Activated CD8-positive, alpha-beta memory T cell treated with anti-CD3 and anti-CD28 coated beads, Interleukin-2, amount 50 U/mL, for 4 hours (primary cell): ENCODE measurements at places on chromosomes 2 and 18.
A peak's percentile ranks its signal among the peaks of the same experiment; 100 is the strongest.

DNA sequence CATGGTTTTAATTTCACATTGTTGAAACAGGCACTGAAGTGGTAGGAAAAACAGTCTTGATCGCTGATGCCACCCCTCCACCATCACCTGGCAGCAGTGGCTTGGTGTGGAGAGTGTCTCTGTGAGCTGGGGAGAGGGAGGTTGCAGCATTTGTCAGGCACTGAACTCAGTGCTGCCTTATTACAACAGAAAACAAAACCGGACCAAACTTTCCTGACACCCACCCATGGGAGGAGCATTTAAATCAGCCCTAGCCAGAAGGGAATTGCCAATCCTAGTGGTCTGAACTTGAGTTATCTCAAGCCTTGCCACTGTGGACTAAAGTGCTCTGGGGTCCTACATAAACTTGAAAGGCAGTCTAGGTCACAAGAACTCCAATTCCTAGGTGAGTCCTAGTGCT lies 103.0 kb upstream of the LGALSL start:
- no peak for DNase-seq

DNA sequence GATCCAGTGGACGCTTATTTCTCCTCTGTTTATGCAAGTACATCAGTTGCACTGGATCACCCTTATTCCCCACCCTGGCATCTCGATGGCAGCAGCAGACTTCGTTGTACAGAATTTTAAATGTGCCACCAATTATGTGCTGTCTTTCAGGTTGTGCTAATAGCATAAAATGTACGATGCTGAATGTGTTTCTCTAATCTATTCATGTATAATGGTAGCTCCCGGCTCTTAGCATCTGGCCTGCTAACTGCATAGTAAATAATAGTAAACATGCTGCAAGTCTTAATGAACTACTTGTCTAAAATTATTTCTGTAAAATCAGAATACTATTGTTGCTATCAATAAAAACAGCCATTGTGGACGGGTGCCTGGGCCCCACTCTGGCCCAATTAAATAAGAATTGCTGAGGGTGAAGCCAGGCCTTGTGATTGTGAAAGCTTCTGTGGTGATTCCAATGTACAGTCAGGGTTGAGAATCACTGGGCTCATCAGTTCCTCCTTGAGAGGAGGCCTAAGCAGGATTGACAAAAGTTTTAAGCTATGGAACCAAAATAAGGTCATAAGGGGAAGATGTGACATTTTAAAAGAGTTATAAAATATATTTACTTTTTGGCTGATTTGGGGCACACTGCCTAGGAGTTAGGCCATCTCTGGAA lies 14.4 kb upstream of the MYO3B start:
- no peak for DNase-seq

GRCh38 chr2:128440666-128441340 lies 122.1 kb upstream of the HS6ST1 start:
- DNase-seq, result peak; percentile 9

GRCh38 chr2:182713601-182714000 lies 2.5 kb upstream of the DNAJC10 start:
- no peak for DNase-seq

GRCh38 chr2:225462945-225463344 lies 63.4 kb downstream of the NYAP2 start:
- no peak for DNase-seq

DNA sequence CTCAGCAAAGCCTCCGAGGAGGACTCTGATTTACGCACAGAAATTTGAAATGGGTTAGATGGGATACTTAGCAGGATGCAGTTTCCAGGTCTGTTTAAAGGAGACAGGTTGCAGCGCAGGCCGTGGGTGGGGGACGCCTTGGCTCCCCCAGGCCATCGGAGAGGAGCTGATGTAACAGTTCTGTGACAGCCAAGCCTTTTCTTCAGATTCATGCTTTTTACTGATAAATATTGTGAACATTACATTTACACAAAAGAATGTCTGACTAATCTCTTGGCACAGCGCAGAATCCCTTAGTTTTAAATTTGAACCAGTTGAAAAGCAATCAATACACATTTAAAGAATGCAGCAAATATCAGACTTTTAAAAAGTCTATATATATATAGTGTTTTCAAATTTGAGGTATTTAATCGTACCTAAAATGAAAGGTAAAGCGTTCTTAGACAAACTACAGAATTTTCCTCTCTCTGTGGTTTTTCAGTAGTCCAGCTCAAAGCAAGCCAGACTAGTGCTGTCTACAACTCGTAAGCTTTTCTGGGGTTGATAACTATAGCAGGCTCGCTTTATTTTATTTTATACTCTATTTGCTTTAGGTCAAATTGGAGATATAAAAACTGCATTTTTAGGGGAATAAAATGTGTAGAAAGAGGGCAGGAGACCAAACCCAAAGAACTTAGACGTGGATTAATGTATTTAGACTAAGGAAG lies 221.9 kb downstream of the PIEZO2 start:
- no peak for DNase-seq

DNA sequence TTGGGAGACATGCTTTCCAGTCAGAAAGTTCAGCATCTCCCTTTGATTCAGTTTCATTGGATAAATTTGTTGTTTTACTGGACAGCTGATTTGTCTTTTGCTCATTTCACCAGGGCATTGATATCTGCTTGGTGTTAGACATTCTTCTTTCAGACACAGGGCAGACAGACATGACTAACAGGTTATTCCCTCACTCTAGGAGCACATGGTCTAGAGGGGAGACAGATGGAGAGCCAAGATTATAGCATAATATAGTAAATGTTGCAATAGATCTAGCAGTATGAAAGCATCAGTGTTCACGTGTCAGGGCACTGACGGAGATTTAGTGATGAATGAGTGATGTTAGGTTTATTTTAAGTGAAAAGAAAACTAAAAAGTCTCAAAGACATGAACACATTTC lies 187.0 kb upstream of the CYRIA start:
- no peak for DNase-seq

DNA sequence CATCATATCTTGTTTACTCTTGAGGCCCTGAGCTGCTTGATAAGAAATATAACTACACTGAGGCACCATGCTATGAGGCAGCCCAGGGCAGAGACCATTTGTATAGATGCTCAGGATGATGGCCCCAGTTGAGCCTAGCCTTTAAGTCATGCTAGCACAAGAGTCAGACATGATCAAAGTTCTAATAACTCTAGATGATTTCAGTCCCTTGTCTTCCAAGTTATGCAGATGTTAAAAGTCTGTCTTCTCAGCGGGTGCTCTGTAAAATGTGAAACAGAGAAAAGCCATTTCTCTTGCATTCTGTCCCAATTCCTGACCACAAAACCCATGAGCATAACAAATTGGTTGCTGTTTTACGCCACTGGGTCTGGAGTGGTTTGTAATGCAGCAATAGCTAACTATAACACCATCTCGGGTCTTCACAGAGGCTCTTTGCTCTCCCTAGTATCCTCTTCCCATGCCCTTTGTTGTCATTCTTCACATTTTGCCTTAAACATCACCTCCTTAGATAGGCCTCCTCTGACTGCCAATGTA lies 49.6 kb downstream of the NXPH2 start:
- DNase-seq, result no peak

DNA sequence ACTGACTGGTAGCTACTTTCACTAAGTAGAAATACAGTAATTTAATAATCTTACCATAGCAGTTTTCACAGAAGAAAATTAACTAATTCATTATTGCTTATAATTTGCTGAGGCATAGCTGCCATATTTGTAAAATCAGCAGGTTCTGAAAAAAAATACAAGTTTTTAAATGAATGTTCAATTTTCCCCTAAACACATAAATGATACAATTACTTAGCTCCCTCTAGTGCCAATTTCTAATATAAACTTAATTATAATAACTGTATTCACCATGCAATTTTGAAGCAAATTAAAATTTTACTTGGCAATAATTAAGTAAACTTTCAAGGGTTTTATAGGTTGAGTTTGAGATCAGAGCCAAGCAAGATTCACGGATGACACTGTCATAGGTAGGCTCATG lies 1321.6 kb upstream of the ACVR2A start:
- DNase-seq, result no peak

GRCh38 chr2:207046724-207047123 lies 107.4 kb downstream of the CPO start:
- DNase-seq, result no peak

DNA sequence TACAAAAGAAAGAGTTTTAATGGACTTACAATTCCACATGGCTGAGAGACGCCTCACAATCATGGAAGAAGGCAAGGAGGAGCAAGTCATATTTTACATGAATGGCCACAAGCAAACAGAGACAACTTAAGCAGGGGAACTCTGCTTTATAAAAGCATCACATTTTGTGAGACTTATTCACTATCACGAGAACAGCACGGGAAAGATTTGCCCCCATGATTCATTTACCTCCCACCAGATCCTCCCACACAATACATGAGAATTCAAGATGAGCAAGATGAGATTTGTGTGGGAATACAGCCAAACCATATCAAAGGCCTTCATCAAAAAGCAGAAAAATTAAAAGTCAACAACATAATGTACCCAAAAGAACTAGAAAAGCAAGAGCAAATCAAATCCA lies 111.0 kb upstream of the RPRM start:
- DNase-seq, result no peak

DNA sequence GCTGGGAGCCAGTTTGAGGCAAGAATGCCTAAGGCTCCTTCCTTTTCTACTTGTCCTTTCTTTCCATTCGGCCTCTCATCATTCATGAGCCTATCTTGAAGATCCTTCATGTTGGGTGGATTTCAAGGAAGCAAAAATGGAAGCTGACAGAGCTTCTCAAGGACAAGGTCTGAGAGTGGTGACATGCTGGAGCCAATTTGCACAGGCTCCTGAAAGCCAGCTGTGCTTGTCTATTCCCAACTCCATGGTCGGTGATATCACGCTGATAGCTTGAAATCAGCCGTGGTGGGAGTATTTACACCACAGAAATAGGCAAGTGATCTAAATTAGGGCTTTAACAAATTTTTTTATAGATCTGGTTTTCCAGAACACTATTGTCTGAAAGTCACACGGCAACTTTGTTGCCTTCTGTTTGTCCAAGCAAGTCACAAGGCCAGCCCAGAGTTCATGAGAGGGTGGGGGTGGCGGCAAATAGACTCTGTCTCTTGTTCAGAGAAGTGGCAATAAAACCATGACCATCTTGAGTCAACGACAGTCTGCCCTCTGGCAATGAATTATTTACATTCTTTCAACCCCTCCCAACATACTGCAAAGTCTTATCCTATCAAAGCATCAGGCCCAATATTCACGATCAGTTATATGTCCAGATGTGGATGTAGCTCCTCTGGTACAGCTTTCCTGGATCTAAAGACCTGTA lies 49.9 kb upstream of the SLC35F5 start:
- DNase-seq, result no peak

DNA sequence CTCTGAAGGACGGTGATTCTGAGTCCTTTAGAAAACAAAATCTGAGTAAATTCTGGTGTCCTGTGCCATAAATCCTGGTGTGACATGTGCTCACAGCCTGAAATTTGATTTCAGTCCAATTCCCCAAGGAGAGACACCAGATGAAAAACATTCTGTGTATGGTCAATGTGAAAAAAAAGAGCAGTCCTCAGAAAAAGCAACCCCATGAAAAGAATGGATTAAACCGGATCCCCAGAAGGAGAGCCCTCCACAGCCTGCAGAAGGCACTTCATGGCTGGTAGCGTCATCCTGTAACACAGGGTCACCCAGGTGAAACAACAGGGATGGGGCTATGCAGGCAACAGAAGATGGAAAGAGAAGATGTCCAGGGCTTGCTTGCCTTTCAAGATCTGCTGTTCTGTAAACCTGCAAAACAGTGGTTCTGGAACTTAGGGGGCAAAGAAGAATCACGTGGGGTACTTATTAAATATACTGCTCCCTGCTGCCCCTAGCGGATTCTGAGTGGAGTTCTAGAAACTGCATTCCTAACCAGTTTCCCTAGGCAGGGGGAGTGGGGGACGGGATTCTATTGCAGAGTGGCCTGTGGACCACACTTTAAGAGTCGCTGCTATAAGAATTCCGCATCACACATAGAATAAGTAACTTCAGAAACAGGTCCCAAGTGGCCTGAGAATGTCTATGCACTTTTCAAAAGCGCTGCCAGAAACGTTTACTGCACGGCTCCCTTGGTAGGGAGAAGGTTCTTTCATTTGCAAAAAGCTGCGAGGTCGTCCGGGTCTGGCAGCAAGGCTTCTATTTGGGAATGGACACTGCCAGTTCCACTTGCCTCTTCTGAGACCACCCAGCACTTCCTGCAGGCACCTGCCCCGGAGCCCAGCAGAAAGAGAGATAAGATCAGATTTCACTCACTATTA lies 118.9 kb upstream of the ARL5A start:
- peak; percentile 15 for DNase-seq
